Ureter (tissue), 1 donor: ENCODE measurements at places on chromosomes 13 and 19. TPM values are rescaled to one million over a fixed set of nuclear protein-coding genes. Genes with fewer than 3 reads are reported as not detected.

GRCh38 chr13:37641391-37641790 lies 42.8 kb upstream of the POSTN start:
- DNase-seq: no peak

KBTBD7 gene
- 6.4 TPM for total RNA-seq

GRCh38 chr13:32179708-32180107 lies 135.5 kb downstream of the ZAR1L start:
- DNase-seq: no peak

GRCh38 chr13:66322936-66323335 lies 907.2 kb downstream of the PCDH9 start:
- DNase-seq: no peak

DNA sequence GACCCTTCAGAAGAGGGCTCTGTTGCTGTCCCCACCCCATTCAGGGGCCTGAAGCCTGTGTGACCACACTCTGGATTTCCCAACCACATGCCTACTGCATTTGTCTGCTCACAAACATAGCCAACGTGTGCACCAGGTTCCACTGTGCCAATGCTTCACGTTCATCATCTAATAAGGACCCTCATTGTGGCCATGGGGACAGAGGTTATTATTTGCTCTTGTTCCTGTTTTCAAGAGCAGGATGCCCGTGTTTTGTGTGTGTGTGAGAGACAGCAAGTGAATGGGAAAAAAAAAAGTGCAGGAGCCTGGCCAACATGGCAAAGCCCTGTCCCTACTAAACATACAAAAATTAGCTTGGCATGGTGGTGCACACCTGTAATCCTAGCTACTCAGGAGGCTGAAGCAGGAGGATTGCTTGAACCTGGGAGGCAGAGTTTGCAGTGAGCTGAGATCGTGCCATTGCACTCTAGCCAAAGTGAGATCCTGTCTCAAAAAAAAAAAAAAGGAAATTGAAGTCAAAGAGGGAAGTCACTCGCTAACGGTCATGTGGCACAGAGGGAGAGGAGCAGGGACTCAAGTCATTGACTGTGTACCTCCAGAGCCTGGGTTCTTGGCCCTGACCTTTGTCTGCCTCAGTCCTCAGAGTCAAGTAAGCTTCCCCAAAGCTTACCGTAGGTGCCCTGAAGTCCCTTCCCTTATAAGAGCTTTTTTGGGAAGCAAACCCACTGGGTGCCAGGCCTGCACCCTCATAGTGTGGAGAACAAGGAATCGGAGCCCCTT lies 6.9 kb downstream of the B3GNT8 start:
- DNase-seq: no peak

RGCC gene
- total RNA-seq: 11.9 TPM

GRCh38 chr13:98105929-98106336 lies 37.0 kb upstream of the FARP1 start:
- DNase-seq: no peak

GRCh38 chr13:30851697-30852096 lies 54.4 kb upstream of the MEDAG start:
- no peak for DNase-seq

DNA sequence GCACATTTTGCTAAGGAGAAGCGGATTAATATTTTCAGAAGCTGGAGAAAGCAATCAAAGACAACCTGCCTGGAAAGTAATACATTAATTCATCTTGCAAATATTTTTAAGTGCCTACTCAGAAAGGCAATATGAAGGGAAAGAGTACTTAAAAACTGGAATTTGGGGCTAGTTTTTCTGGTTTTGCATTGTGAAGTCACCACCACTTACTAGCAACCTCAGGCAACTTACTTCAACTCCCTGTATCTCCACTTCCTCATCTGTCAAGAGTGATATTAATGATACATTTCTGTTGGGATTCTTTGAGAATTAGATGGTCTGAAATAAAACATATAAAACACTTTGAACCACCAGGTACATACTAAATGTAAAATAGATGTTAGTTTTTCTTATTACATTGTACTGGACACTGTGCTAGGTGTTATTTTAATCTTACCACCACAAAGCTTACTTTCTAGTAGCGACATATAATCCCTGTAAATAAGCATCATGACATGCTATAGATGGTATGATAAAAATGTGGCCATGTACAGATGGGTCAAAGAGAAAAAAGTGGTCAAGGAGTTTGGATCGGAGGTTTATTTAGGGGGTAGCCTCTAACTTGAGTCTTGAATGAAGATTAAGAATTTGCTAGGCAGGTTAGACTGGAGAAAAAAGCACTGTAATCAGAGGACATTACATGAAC lies 101.2 kb downstream of the SPRY2 start:
- no peak for DNase-seq

EHD2 gene
- 126 TPM for total RNA-seq

KL gene
- total RNA-seq: 3.6 TPM

LHB gene
- not detected for total RNA-seq

NLRP11 gene
- not detected for total RNA-seq

- no peak for DNase-seq
These were observed 10.3 kb downstream of the TMEM272 start for GRCh38 chr13:51834581-51835171.

DNA sequence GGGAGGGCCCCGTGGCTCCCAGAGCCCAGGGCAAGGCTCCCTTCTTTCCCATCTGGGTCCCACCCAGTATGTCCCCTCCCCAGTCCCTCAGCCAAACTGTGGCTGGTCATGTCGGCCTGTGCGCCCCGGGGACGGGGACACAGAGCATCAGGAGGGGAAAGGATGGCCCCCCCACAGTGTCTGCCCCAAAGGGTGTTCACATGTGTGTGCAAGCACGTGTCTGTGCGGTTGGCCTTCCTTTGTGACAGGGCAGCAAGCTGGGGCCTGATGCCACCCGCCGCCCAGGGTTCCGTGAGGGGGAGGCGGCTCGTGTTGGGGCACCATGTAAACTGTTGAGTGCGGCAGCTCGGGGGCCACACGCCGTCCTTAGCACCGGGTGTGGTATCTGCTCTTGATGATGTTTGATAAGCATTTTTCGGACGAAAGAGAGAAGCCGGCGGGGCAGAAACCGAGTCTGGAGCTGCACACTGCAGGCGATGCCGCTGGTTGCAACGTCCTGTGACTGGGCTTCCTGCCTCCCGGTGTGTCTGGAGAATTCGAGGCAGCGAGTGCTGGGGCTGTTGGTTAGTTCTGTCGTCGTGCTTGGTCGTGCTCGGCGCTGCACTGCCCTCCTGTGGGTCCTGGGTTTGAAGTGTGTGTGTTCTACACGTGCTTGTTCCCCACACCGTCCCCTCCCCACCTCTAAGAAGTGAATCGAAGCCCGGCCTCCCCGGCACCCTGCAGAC lies 18.4 kb downstream of the GNA11 start:
- no peak for DNase-seq

- no peak for DNase-seq
These were observed 17.9 kb upstream of the CACTIN start for GRCh38 chr19:3644351-3645066.

- DNase-seq: no peak
These were observed 38.6 kb downstream of the SCEL start for GRCh38 chr13:77574096-77574495.

GRCh38 chr19:47377801-47378200 lies 28.7 kb downstream of the DHX34 start:
- DNase-seq: no peak

GRCh38 chr19:2356036-2356646 lies 3.9 kb upstream of the TMPRSS9 start:
- no peak for DNase-seq

DNA sequence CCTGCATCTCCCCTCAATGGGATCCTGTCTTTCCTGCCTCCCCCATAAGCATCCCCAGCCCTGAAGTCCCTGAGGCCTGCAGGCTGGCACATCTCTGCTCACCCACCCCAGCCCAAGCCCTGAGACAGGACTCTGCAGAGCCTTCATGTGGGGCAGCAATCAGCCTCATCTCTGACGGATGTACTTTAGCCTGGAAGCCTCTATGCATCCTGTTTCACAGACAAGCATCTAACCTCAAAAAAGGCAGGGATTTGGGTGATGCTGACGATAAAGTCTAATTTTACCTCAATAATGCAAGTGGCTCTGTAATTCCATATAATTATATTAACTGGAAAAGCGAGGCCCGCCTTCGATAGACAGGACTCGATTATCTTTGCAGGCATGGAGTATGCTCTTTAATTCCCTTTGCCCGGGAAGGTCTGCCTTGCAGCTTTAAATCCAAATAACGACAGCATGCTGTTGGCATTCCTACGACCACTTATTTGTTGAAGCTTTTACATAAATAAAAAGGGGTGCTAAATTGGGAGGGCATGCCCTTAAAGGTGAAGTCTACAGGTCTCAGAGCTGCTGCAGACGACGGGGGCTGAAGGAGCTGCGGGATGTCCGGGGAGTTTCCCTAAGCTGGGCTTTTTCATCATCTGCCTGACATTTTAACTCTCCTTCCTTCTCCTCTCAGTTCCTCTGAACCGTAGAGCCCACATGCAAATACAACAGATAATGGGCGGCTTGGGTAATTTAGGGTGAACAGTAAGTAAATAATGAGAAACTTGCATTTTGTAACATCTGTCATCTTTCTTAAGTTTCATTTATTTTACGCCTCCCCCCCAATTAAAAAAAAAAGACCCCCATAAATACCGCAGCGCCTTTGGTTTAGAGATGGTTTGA lies 211.5 kb downstream of the URI1 start:
- DNase-seq: no peak

GRCh38 chr19:53131727-53132126 lies 983 bp downstream of the ZNF415 start:
- DNase-seq: no peak

DNA sequence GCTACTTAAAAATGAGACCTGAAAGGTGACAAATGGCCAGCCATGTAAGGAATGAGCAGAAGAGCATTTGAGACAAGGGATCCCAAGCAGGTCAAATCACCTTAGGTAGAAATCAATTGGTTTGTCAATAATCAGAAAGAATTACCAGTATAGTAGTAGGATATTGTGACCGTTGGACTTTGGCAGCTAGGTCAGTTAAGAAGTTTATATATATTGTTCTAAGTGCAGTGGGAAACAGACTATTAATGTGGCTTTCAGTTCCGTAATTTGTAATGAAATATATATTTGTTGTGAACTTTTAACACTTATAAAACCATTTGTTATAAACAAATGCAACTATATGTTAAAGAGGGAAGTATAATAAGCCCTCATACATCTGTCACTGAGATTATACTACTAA lies 807.9 kb upstream of the SPRY2 start:
- DNase-seq: no peak

GRCh38 chr19:54207983-54208783 lies 7.5 kb downstream of the RPS9 start:
- DNase-seq: peak; percentile 63

DNA sequence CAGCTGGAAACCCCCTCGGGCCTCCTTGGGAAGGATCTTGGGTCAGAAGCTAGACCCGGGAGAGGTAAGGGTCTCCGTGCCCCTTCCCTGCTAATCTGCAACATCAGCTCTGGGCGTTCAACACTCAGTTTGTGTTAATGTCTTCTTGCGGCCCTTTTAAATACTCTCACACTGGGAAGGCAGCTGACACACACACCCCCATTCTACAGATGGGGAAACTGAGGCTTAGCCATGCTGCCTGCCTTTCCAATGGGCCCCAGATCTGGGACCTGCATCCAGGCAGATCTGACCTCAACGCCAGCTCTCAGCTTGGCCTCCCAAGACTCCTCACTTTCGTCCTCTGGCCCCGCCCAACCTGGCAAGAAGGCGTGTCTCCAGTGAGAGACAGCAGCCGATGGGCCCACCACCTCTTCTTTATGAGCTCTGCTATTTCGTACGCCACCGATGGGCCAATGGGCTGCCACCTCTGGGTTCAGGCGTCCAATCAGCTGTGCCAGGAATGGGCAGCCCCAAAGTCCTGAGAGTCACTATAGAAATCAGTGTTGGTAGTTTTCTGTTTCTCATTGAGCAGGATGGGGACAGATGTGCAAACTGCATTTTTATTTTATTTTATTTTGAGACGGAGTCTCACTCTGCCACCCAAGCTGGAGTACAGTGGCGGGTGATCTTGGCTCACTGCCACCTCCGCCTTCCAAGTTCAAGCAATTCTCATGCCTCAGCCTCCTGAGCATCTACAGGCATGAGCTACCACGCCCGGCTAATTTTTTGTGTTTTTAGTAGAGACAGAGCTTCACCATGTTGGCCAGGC lies 43.8 kb downstream of the DNM2 start:
- DNase-seq: no peak

DNA sequence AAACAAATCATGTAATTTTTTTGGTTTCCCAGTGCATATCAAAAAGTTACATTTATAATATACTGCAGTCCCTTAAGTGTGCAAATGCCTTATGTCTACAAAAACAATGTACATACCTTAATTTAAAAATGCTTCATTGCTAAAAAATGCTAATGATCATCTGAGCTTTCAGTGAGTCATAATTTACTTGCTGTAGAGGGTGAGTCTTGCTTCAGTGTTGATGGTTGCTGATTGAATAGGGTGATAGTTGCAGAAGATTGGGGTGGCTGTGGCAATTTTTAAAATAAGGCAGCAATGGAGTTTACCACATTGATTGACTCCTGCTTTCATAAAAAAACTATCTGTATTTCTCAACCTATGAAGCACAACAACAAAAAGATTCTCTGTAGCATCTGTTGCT lies 613.9 kb downstream of the TBC1D4 start:
- no peak for DNase-seq

HPN gene
- 0.73 TPM for total RNA-seq

TJP3 gene
- total RNA-seq: 59.7 TPM

DNA sequence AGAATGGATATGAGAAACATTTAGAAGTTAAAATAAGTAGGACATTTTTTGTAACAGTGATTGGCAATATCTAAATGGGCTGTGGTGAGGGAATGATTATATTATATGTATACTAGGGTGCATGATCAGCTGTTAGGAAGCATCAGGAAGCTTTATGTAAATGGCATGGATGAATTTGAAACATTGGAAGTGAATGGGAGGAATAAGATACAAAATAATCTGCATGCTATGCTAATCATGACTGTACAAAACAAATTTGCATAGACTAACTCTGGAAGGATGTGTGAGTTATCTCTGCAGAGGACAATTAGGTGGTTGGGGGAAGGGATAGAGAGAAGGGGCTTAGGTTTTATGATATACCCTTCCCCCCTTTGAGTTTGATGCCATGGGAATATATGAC lies 156.5 kb downstream of the MTUS2 start:
- DNase-seq: no peak

HAUS8 gene
- total RNA-seq: 10.8 TPM
